ENCODE measurements at places on chromosomes 16 and 17.
A peak's percentile ranks its signal among the peaks of the same experiment; 100 is the strongest.

DNA sequence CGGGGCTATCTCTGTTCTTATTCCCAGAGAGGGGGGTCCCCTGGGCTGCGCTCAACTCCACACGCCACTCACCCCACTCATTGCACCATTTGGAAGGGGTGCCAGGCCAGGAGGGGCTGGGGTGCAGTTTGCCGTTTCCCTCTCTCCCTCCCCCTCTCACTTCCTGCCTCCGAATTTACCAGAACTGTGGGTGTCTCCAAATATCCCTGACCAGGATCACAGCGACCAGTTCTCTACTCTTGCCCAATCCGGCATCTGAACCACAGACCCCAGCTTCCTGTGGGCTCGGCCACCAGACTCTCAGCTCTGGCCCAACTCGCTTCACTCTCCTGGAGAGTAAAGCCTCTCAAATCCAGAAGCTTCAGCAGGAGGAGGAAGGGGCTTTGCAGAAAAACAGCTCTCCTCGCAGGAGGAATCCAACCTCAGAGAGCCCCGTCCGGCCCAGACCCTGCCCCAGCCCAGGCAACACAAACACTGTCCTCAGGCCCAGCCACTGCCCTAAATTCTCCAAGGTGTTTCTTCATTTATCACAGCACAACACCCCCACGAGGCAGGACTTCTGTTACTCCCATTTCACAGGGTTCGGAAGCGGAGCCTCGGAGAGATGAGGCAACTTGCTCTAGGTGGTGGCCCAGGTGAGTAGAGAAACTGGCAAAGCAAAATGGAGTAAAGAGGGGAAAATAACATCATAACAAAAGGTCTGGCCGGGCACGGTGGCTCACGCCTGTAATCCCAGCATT is 423 bp upstream of the ASGR2 start:
- peak; percentile 27 for DNase-seq

- no peak for DNase-seq
Observed at GRCh38 chr17:9612006-9612405, 33.3 kb upstream of the USP43 start.

GRCh38 chr17:78769196-78769773 is 12.8 kb downstream of the CYTH1 start:
- no peak for DNase-seq

DNA sequence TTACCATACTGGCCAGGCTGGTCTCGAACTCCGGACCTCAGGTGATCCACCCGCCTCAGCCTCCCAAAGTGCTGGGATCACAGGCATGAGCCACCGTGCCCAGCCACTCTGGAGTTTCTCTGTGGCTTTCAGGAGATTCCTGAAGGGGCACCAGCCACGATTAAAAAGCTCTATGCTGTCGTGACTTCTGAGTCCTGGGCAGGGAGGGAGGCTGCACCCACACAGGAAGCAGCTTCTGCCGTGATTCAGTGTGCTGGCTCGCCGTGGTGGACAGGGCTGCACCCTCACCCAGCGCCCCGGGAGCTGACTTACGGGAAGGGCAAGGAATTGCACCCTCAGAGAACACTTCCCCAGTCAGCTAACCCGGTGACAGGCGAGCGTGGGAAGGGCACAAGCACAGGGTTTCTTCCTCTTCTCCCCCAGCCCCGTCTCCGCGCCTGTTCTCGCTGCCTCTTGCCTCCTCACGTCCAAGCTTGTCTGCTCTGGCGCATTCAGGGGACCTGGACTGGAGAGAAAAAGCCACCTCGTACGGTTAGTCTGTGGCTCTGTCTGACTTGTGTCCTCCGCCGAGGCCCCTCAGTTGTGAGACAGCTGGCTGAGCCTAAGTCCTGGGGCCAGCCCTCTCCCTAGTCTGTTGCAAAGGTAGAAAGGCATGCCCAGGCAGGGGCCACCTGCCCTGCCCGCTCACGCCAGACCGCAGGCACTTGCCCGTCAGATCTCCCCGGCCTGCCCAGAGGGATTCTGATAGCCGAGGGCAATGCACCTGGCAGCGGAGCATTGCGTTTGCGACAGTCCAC is 145.0 kb downstream of the SEC14L1 start:
- no peak for DNase-seq

DNA sequence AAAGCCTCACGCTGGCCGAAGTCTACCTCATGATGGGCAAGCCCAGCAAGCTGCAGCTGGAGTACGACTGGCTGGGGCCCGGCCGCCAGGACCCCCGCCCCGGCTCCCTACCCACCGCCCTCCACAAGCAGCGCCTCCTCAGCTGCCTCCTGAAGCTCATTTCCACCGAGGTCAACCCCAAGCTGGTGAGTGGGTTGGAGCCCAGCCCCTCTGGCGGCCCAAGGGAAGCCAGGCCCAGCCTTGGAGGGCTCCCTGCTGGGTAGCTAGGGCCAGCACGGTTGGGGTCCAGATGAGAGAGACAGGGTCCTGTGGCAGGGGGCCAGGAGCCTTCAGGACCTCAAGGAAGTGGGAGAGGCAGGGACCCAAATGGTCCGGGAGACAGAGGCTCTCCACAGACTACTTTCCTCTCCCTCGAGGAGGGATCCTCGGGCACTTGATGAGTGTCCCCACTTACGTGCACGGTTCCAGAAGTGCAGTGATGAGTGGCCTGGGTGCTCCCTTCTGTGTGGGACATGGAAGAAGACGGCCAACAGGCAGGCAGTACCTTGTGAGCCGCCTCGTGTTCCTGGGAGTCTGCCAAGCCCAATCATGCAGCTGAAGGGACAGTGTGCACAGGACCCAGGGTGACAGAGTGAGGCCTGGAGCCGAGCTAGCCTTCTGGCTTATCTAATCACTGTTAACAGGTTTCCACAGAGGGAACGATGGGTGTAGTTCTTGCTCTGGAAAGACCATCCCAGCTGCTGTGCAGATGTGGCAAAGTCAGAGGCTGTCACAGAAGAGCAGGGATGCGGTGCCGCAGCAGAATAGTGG is 21.1 kb upstream of the JPT2 start:
- DNase-seq, result no peak

DNA sequence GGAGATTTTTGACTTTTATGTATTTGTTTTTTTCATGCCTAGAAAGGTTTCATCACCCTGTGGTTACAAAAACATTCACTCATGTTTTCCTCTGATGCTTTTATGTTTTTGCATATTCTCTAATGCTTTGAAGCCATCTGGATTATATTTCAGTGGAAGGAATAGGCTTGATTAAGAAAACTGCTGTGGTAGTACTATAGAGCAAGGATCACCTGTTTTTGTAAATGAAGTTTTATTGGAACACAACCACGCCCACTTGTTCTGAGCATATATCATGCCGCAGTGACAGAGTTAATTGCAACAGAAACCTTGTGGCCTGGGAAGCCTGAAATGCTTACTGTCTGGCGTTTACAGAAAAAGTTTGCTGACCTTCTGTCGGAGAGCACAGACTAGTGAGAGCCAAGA is 11.5 kb downstream of the COX10 start:
- DNase-seq, result no peak

DNA sequence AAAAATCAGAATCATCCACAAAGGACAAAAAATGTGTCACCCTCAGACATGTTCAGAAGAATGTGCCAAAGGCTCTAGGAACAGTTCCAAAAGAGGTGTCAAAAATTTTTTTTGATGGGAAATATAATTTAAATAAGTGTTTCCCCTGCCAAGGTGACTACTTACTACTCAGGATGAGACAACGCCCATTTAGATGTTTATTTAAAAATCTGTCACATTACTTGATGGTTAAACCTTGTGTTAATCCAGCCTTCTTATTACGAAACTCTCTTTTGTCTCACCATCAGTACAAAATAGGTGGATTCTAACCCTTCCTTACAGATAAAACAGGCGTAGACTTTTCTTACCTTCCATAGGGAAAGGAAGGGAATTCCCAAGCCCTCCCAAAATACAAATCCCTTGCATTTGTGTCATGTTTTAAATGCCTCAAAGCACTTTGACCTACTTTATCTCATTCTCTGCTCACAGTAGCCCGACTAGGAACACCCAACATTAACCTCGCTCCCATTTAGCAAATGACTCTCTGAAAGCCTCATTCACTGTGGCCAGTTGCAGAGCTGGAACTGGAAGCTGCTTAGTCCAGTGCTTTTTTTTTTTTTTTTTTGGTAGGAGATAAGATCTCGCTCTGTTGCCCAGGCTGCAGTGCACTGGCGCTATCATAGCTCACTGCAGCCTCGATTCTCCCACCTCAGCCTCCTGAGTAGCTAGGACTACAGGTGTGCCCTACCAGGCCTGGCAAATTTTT is 5.8 kb upstream of the GNA13 start:
- DNase-seq, result no peak

Measured in anterior cingulate cortex (tissue), 58 donors.